ENCODE measurements at places on chromosomes 2 and 18.

- no peak for DNase-seq
These were observed 29.1 kb downstream of the RTP5 start for GRCh38 chr2:241898463-241899270.

GRCh38 chr2:220057916-220058315 lies 430.5 kb downstream of the SLC4A3 start:
- no peak for DNase-seq

- no peak for DNase-seq
These were observed 9.1 kb upstream of the CAB39 start for GRCh38 chr2:230703514-230703913.

DNA sequence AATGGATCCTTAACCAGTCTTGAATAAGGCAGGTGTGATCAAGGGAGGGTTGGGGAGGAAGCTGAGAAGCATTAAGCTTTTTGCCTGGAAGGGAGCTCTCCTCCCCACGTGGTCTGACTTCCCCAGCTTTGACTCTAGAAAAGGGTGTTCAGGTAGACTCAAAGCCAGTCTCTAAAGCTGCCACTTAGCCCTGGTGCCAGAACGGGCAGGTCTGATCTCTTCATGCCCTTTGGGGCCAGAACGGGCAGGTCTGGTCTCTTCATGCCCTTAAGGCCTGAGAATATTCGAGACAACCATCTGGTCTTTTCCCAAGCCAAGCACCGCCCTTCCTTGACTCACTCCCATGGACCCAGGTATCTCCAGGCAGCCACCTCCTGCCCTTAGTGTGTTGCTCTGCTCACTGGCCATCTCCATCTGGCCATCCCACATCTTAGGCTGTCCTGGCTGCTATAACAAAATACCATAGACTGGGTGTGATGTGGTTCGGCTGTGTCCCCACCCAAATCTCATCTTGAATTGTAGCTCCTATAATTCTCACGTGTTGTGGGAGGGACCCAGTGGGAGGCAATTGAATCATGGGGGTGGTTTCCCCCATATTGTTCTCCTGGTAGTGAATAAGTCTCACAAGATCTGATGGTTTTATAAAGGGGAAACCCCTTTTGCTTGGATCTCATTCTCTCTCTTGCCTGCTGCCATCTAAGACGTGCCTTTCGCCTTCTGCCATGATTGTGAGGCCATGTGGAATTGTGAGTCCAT lies 59.4 kb downstream of the SNORC start:
- no peak for DNase-seq

DNA sequence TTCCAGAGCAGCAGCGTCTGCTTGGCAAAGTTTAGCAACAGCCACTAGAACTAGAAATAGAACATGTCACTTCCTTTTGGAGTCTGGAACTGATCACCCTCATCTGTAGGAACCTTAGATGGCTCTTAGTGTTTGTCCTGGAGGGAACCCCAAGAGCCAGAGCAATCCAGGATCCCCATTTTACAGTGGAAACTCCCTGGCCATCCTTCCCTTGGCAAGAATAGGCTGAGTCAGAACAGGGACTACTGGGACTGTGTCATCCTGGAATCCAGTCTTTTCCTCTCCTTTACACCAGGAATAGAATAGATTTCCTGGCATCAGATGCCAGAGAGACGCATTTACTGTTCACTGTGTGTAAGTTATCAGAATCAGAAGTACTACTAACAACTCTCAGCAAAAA lies 33.2 kb upstream of the GRHL1 start:
- DNase-seq: no peak

DNA sequence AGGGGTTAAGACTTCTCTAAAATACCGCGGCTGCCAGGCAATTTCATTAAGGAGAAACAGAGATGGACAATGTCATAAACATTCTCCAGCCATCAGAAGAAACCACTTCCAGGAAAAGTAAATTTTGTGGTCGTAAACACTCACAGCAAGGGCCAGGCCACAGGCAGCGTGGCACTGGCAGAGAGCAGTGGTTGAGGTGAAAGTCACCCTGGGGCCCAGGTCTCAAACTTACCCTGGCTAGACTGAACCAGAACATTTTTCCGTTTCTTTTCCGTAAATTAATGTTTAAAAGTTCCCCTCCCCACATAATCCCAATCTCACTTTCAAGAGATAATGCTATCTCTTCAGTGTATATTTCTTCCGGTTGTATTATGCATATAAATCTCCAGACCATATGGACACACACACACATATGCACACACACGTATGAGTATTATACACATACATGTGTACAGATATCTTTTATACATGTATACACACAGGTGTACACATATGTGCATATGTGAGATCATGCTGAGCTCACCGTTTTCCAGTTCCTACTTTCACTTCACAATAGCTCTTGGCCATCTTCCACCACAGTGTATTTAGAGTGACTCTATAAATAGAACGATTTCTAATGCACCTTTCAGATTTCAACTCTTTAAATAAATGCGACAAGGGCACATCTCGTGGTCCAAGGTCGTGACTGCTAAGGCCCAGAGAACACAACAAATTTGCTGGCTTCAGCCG lies 90.1 kb downstream of the MALT1 start:
- no peak for DNase-seq

- DNase-seq: no peak
These were observed 1.3 kb upstream of the RSAD2 start for GRCh38 chr2:6876309-6876708.

GRCh38 chr2:233466991-233467603 lies 99.5 kb downstream of the USP40 start:
- no peak for DNase-seq

DNA sequence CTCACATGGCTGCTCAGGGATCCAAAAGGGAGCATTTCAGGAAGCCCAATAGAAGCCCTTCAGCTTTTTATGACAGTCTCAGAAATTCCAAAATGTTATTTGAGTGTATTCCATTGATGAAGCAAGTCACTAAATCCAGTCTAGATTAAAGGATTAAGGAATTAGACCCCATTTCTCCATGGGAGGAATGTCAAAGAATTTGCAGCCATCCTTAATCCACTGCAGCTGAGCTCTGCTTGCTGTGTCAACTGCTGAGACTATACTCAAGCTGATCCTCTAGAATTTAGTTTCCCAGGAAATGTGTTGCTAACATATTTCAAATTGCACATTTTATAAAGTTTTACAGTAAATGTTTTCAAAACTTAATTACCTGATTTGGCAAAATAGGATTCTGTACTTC lies 28.4 kb upstream of the C2orf69 start:
- DNase-seq: no peak

GRCh38 chr2:152499896-152500735 lies 165.1 kb downstream of the FMNL2 start:
- DNase-seq: no peak

DNA sequence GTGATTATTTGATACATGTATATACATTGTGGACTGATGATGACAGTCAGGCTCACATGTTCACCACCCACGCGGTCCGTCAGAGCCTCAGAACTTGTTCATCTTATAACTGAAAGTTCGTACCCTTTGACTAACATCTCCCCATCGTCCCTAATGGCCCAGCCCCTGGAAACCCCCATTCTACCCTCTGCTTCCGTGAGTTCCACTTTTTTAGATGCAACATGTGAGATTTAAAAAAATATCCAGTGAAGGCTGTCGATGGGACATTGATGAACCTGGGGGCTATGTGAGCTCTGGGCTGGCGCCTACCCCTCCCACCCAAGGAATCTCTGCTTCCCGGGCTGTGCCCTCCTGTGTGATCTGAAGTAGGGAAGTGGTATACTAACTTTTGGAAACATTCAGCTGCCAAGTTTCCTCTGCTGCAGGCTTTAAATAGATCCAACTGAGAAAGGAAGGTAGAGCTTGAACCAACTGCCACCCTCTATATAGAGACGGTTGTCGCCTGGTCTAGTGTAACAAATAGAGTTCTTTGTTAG lies 163.8 kb downstream of the FAM210A start:
- no peak for DNase-seq

GRCh38 chr2:202592566-202592965 lies 42.2 kb upstream of the FAM117B start:
- DNase-seq: no peak

GRCh38 chr18:22547807-22548561 lies 130.3 kb upstream of the CTAGE1 start:
- DNase-seq: no peak

DNA sequence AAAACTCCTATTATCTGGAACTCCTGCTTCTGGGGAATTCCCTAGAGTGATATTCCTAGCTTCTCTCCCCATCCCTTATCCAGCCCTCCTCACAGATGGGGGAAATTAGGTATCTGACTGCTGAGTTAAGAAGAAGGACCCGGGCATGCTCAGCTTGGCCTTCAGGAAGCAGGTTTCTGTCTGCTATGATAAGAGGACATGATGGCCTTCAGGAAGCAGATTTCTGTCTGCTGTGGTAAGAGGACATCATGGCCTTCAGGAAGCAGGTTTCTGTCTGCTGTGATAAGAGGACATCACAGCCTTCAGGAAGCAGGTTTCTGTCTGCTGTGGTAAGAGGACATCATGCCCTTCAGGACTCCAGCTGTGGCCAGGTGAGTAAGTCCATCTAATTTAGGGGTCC lies 65.2 kb downstream of the PLEKHM3 start:
- no peak for DNase-seq

DNA sequence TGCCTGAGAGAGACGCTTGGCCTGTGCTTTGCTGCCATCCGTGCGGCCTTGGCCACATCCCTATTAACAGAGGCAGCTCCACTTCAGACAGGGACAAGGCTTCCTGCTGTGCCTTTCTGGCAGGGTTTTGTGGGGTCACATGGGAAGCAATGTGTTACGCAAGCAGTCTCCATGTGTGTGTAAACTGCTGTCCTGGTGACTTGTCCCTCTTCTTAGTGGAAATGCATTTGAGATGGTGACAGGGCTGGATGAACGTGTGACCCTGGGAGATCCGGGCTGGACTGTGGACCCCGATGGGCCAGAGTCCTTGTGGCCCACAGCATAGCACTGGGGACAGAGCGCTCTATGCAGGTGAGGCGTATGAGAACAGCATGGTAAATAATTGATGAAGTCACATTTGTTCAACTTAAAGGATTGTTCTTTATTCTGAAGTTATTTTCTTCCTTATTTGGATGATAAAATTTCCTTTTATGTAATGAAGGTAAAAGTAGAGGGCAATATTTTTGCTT lies 23.2 kb downstream of the ASB1 start:
- DNase-seq: no peak

DNA sequence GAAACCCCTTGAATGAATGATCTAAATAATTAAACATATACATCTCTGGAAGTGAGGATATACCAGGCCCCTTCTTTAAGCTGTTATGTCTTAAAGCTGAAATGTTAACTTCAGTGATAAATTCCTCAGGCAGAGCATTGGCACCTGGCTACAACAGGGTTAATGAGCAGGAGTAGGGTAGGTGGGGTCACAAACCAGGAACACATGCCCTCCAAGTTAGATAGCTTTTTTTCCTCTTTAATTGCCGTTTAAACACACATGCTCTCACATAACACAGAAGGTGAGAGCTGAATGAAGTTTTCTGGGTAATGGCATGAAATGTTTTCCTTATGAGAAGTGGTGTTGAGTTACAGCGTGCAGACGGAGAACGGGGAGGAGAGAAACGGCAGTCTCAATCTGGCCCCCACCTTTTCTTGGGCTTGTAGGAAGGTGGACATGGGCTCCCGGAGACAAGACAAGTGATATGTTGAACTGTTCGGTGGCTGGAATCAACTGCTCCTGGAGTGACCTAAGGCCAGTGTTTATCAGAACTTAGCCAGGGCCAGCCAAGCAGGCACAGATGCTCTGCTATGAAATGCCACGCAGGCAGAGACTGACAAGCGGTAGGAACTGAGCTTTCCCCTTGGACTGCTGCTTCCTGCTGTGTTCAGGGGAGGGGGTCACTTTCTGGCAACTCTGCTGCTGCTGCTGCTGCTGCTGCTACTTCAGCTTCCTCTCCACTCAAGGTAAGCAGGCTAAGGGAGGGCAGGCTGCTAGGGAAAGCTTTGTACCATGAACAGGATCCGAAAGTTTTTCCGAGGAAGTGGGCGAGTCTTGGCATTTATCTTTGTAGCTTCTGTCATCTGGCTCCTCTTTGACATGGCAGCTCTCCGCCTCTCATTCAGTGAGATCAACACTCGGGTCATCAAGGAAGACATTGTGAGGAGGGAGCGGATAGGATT lies at the start of gene GALNT5:
Gene GALNT5, plus strand, starts transcription at position 394 of the 941 bp plus-strand sequence. Its CDS starts 378 bp downstream, at position 772.
- DNase-seq: no peak

DNA sequence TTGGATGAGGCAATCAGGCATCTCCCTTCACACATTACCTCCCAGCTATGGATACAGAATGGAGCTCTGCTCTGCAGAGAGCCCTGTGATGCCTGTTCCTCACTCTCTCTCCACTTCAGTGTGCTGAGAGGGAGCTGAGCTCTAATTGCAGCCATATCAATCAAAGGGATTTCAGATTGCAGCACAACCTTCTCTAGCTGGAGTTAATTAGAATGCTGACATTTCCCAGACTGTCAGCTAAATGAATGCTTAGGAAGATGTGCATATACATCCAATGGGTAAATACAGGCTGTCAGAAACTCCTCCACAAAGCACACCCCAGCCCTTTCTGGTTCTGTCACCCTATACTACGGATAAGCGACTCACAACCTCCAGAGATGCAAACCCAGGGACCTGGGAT lies 402.6 kb downstream of the EIPR1 start:
- no peak for DNase-seq

DNA sequence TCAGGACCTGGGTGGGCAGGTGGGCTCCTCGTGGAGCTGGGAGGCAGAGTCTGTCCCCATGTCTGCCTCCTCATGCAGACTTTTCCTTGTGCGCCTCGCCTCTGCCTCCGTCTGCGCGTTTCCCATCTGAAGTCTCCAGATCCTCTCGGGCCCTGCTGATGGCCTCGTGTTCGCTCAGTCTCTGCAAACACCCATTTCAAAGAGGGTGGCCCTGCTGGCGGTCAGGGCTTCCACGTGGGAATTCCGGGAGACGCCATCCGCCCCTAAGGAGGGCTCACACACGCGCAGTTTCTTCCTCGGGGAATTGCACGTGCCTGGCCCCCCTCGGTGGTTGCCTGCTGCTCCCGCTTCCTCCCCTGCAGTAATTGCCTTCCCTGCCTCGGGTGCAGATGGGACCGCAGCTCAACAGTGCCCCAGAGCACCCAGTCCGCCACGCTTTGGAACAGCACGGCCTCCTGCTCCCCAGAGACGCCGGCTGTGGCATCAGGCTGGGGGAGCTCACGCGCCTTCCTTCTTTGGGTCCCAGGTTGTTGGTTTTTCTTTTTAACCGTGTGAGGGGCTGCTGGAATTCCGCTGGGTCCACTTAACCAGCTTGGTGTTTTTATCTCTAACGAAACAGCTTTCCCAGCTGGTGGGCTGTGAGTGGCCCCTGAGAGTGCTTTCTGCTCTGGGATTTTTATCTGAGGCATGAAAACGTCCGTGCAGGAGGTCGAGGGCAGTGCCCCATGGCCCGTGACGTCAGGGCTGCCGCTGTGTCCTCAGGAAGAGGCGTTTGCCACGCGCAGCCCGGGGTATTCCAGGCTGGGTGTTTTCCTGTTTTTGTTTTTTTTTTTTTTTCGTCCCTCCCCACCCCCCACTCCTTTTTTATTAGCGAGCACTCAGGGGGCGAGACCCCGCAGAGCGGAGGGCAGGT lies 16.1 kb downstream of the NFATC1 start:
- no peak for DNase-seq

DNA sequence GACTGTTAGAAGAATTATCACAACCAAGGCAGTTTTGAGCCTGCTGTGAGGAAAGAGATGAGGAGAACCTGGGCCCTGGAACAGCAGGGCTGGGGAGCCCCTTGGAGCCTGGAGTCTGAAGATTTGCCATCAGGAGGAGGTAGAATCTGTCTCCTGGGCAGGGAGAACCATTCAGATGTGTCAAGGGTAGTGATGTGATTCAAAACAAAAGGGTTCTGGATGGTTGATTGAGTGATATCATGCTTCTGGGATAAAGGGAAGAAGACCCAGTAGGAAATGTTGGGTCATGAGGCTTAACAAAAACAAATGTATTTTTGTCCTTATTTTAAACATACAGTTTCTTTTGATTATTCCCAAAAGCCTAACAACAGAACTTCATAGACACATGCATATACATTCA lies 28.6 kb downstream of the RNF144A start:
- DNase-seq: no peak
